ENCODE measurements at places on chromosomes 7 and 10.

- DNase-seq: peak; percentile 54
Observed at GRCh38 chr7:115099906-115100305, 178.0 kb downstream of the MDFIC start.

DNA sequence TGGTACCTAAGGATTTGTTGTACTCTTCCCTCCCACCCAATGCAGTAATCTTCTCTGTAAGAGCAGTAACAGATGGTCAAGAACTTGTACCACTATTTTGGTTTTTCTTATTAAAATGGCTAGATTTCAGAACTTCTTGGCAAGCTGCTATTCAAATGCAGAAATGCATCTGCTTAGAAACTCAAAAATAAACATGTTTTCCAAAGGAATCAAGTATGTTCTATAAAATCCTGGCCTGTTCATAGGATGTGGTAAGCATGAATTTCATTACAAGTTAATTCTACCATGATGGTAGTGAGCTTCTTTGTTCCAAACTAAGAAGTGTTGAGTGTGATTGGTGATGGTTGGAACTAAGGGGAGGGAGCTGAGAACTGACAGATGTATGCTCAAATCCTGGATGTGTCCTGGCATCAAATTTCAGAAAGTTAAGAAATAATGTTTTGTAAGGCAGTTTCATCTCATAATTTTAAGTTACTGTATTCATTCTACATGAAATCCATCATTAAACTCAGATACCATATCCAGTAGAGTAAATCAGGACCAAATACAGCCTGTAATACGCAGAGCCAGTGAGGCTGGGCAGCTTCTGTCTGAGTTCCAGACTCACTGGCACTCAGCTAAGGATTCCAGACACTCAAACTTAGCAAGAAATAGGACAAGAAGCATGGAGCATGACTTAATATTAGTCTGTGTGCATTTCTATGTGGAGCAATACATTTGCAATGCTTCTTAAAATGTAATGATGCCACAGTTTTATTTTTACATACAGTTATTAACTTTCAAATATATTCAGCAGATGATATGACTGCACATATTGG lies 119.6 kb downstream of the TES start:
- DNase-seq: no peak

DNA sequence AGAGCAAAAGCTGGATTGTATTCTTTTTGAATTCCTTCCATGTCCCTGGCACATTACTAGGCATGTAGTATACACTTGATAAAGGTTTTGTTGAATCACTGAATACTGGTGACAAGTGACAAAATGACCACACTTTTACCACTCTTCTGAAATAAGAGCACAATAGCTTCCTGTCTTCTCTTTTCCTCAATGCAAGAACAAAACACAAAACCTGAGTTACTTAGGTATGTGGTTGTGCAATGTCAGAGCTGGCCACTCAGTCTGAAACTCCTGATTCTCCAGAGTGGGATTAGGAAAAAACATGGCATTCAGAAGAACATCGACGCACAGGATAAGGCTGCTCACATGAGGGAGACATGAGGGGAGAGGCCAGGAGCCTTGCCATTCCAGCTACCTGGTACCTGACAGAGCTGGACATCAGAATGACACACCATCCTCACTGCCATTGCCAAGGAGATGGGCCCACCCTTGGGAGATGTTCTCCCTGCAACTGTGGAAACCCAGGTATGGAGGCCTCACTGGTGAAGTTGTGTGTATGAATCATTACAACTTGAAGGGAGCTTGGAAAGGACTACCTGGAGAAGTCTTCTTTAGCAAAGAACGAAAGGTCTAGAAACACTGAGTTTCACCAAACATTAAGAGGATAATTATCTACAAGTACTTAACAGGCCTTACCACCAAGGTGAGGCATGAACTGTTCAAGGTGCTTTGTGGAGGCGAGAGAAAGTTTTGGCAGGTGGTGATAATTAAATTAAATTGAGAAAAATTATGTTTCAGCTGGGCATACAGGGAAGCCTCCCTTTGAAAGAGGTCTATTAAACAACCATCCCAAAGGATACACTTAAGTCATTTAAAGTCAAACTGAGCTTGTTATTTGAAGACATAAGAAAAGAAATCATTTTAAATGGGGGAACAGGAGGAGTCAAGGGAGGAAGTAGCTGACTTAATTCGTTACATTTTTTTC lies 246.5 kb upstream of the AOAH start:
- no peak for DNase-seq

DNA sequence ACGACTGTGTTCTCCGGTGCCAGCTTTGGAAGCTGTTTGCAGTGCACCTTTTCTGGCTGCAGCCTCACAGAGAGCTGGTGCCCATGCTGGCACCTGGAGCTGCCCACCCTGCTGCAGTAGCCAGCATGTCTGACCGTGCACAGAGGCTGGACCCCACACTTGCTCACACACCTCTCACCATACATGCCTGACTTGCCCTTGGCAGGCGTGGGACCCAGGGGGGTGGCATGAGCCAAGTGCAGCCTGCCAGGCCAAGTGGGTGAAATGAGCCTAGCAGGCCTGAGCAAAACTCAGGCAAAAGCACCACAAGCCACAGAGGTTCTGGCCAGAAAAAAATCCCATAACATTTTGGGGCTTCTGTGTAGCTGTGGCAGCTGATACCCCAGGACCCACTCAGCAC lies 258.8 kb downstream of the XPNPEP1 start:
- no peak for DNase-seq

DNA sequence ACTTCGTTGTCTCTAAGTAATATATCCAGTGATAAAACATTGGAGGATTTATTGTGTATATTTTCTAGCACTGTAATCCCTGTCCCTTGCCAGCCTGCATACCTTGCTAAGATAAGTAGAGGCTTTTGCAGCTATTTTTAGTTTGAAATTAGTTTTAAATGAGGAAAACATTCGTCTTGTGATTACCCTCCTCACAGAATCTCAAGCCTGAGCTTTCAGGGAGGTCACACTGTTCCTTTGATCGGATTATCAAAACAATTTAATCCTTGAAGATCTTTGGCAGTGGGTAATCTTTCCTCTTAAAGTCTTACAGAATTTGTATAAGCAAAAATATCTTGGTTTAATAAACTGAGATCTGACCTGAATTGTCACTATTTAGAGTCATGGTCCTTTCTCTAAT lies 897.0 kb upstream of the CELF2 start:
- no peak for DNase-seq

DNA sequence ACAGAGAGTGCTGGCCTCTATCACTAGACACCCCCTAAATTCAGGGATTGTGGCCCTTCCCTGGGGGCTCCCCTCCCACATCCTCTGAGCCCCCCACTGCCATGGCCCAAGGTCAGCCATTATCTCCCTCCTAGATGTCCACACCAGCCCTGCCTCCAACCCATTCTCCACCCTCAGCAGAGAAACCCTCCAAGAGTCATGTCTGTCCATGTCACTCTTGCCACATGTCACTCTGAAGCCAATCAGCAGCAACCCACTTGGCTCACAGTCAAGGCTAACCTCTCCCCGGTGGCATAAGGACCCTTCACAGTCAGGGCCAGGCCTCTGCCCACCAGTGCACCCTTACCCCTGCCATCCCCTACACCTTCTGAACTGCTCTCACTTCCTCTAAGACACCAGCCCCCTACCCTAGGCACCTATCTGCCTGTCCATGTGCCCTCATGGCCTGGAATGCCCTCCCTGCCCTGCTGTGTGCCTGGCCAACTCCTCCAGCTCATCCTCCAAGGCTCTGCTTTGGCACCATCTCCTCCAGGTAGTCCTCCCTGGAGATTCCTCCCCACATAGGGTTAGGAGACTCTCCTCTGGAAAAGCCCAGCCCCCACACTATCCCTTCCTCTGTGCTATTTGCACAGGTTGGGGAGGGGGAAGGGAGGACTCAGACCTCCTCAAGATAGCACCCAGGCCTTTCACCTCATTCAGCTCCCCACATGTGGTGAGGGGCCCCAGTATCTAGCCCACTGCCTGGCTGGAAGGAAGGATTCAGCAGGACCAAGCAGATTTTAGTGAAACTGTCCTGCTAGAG lies 83.7 kb downstream of the GRID1 start:
- DNase-seq: no peak

- DNase-seq: no peak
Observed at GRCh38 chr10:112535531-112535951, 88.5 kb downstream of the VTI1A start.

DNA sequence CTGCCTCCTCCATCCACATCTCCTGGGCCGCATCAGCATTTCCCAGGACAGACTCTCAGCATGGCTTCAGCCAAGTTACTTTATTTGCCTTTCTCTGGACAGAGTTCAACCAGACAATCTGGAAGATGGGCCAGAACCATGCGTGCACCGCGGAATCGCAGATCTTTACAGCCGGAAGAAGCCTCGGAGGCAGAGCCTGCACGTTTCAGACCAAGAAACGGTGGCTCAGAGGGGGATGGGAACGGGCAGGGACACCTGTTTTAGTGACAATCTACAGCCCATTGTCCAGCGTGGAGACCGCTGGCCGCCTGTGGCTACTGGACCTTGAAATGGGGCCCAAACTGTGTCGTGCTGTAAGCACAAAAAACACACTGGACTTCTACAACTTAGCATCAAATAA lies 3.5 kb downstream of the VIPR2 start:
- no peak for DNase-seq

DNA sequence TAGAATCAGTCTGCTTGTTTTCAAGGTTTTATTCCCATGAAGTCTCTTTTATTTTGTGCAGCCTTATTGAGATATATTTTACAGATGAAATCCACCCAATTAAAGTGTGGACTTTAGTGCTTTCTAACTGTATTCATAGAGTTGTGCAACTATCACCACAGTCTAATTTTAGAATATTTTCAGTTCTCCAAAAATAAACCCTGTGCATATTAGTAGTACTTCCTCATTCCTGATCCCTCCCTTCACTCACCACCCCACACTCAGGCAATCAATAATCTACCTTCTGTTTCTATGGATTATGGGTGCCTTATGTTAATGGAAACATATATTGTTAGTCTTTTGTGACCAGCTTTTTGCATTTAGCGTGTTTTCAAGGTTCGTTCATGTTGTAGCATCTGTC lies 185.7 kb upstream of the TMEM72 start:
- peak; percentile 40 for DNase-seq

DNA sequence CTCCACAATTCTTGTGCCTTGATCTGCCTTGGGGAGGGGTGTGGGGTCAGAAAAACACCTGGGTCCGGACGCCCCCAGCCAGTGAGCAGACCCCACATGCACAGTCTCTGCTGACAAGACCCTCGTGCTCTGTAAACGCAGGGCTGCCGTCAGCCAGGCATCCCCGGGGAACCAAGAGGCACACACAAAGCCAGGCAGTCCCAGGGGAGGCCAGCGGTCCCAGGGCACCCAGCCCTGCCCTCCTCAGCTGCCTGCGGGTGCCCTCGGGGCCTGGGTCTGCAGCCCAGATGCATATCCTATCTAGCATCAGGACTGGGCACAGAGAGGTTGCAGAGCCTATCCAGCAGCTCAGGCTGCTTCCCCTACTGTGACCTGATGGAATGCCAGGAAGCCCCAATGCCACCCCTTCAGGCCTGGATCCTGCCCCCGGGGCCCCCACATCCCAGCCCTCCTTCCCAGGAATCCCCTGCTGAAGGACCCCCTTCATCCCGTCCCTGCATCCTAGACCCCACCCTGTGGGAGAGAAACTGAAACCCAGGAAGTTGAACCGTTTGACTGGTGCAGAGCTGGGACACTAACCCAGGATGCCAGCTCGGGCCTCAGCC lies 92.4 kb downstream of the MICALL2 start:
- DNase-seq: no peak

DNA sequence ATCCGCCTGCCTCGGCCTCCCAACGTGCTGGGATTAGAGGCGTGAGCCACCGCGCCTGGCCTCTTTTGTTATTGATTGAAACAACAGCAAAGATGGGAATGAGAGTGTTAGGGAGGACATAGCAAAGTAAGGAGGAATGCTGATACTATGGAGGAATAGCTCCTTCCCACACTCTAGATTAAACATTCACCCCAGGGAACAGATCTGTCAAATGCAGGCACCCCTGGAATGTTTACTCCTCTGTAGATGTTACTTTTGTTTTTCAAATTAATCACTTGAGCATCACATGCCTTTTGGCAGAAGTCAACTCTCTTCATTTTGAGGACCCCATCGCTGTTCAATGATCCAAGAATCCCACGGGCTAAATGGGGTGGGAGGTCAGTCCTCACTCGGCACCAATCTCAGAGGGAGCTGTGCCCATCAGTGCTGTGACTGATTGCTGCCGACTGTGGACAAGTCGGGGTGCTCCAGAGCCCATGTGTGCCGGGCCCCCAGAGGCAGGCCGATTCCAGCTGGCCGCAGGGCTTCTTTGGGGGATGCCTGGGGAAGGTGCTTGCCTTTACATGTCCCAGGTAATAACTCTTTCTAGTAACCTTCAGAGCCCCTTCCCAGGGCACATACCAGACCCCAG lies 10.2 kb upstream of the COBL start:
- DNase-seq: no peak

GRCh38 chr7:34066411-34066810 lies 161.1 kb downstream of the BMPER start:
- no peak for DNase-seq

- DNase-seq: no peak
Observed at GRCh38 chr7:26699766-26700165, 164.6 kb downstream of the SKAP2 start.

DNA sequence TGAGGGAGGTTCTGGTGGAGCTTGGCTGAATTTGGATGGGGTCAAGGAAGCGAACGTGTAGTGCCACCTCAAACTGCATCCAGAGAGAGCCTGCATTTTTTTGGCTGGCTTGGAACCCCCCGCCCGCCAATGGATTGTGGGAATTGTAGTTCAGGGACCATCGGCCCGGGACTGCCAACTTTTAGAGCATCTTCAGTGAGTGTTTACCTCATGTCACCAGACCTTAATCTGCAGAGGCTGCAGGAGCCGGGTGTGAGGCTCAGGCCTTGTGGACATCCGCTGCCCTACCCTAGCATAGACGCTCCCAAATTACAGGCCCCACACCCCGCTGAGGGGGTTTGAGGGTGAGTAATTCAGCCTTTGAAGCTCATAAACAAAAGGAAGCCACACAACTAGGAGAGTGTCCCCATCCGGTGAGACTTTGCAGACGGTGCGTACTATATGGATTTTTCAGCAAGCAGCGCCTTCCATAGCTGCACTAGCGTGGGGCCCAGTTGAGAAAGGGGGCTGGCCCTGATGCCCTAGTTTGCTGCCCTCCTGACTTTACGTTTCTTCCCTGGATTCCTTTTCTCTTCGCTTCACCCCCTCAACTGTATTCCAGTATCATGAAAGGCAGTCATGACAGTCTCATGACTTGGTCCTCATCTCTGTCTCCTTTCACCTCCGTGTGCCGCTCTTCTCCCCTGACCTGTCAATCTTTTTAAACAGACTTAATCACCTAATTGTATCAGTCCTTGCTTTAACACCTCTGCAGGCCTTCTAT lies 717 bp downstream of the CNPY4 start:
- peak; percentile 64 for DNase-seq
